ENCODE measurements at places on chromosomes 6 and 20.
A peak's percentile ranks its signal among the peaks of the same experiment; 100 is the strongest.

- no peak for DNase-seq
Measured at GRCh38 chr20:41361757-41362747, 4.6 kb downstream of the EMILIN3 start.

DNA sequence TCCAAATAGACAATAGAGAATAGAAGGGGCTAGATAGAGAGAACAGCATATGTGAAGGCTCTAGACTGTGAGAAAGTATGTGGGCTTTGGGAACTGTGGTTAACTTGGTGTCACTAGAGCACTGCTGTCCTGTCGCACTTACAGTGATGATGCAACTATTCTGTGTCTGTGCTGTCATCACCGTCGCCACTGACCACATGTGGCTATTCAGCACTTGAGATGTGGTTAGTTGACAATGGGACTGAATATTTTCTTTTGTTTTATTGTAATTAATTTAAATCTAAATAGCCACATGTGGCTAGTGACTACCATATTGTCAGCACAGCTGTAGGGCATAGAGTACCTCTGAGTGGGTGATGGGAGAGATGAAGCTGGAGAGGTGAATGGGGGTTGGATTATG is 39.0 kb upstream of the IFNGR1 start:
- no peak for DNase-seq

DNA sequence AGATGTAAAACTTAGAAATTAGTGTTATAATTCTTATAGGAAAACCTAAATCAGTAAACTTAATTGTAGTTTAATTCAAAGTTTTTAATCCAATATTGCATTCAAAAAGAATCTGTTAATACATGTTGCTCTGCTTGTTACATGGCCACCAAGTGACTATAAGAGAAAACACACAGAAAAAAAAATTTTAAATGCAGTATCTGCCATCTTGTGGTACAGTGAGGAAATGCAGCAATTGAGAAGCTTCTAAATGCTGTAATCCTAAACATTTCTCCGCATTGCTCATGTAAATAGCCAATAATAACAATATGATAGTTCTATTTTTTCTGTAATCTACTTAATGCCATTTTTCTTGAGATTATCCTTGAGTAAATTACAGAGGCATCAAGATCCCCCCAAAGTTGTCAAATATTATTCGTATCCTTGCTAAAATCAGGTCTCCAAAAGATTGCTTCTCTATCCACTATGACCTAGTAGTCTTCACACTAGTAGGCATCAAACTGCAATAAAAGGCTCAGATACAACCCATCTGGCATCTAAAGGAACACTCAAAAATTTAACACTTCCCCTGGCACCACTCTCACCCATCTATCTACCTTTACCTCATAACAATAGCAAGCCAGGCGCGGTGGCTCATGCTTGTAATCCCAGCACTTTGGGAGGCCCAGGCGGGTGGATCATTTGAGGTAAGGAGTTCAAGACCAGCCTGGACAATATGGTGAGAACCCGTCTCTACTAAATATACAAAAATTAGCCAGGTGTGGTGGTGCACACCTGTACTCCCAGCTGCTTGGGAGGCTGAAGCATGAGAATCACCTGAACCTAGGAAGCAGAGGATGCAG is 34.6 kb downstream of the HDAC2 start:
- DNase-seq, result peak; percentile 76

- DNase-seq, result no peak
Measured at GRCh38 chr6:137339929-137340559, 120.9 kb upstream of the IFNGR1 start.

DNA sequence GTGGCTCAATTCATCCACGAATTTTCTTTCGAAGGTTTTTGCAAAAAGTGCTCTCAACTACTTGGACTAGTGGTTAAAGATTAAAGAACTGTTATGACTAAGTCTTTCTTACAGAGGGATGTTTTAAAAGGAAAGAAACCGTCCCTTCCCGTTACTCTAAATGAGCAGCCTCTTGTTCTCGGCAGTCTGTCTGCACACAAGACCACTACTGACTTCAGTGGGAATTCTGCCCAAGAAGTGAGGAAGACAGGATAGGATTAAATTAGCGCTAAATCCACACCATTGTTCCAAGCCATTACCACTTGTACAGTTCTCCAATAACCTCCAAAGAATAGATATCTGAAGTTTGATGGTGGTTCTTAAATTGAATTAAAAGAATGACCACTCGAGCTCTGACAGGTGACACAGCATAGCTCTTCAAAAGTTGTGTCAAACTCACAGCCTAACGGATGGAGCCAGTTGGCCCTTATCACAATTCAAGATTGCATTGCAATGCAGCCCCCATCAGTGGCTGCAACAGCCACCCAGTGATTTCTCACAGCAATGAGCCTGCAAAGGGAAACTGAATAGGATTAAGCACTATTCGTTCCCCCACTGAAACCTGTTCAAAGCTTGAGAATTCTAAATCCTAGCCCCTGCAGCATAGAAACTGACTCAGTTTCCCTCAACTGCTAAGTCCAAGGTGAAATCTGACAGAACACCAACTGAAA is 1.8 kb downstream of the EPB41L2 start:
- DNase-seq, result peak; percentile 8
